ENCODE measurements at places on chromosomes 11 and 22. TPM values are rescaled to one million over a fixed set of nuclear protein-coding genes. Genes with fewer than 3 reads are reported as not detected.

CTSW gene
- 5.7 TPM for total RNA-seq

ACR gene
- 1.7 TPM for total RNA-seq

RAG1 gene
- 1.1 TPM for total RNA-seq

TEF gene
- total RNA-seq: 27.5 TPM

KIAA1671 gene
- total RNA-seq: 43.7 TPM

LMNTD2 gene
- total RNA-seq: 8.8 TPM

OR4A15 gene
- total RNA-seq: not detected

OR10G6 gene
- total RNA-seq: not detected

NRXN2 gene
- 11.6 TPM for total RNA-seq

POLDIP3 gene
- total RNA-seq: 64.9 TPM

OR2AG2 gene
- 1.7 TPM for total RNA-seq

CASP4 gene
- 70.6 TPM for total RNA-seq

TRPT1 gene
- total RNA-seq: 49.4 TPM

C11orf97 gene
- total RNA-seq: not detected

SMIM35 gene
- total RNA-seq: 0.13 TPM

KRTAP5-8 gene
- 5.0 TPM for total RNA-seq

SULT4A1 gene
- total RNA-seq: 1.8 TPM

TXNRD2 gene
- 41.6 TPM for total RNA-seq

C11orf52 gene
- total RNA-seq: 8.5 TPM

Measured in ureter (tissue), 1 donor.